ENCODE measurements at places on chromosomes 5 and 9.

DNA sequence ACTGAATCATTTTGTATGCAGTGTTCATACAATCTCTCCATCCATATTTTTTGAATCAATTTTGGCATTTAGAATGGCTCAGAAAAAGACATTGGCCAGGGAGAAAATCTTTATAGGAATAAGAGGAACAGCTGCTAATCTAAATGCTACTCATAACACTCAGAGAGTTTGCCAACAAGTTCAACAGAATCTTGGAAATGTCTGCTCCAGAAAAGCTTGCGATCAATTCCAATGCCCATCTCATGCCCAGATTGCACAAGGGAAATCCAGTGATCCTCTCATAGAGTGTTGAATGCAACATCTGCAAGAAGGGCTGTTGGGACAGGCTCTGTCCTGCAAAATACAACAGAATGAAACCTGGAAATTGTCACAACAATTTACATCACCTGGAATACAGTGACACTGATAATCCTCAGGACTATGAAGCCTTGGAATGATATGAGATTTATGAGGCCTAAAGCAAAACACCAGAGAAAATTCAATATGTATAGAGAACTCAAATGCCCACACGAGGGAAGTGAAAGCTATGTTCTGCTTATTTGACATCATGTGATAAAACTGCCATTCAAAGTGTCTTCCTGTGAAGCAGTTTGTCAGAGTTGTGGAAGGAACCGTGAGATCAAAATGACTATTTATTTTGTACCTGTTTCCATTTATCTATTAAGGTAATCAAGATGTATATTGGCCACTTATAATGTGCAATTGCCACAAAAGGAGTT lies 190.1 kb downstream of the PARP8 start:
- DNase-seq: no peak
- H3K36me3 ChIP-seq: no peaks in the 10 kb centered on the region
- no peak overlapping the region for H3K27ac ChIP-seq
- no peaks in the 10 kb centered on the region for H3K4me1 ChIP-seq
- H3K4me3 ChIP-seq: no peak overlapping the region

- H3K36me3 ChIP-seq: no peaks in the 10 kb centered on the region
- no peak overlapping the region for H3K4me3 ChIP-seq
- no peak overlapping the region for H3K27ac ChIP-seq
These were observed 95.2 kb upstream of the CPEB4 start for GRCh38 chr5:173792781-173793547.

DNA sequence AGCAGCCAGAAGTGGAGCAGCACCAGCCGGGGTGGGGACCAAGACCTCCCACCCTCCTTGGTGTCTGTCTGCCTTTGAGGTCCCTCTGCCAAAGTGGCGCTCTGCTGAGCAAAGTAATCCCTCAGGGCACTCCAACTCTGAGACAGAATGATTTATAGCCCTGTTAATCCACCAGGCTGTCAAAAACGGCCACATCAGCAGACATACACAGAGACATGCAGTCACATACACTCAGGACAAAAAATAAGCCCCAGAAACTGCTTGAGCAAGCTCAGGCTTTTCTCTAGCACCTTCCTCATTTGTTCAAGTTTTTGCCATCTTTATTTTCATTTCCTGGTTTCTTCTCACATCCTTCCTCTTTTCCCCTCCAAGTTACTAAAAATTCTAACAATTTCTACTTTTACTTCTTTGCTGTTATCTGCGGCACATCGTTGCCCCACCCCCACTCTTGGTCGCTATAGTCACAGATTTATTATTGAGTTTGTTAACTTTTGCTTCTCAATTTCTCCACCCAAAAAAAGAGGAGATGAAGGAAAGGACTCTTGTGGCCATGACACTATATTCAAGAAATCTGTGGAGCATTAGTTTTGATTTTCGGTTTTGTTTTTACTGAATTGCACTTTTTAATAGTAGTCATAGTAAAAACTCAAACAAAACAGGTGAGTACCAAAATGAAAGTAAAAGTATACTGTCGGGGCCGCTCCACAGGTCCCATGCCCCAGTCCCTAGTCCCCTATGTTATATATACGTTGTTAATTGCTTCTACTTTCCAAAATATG lies 17.4 kb upstream of the ADRB2 start:
- no peaks in the 10 kb centered on the region for H3K27me3 ChIP-seq
- H3K27ac ChIP-seq: no peak overlapping the region
- H3K4me3 ChIP-seq: no peak overlapping the region
- H3K36me3 ChIP-seq: no peaks in the 10 kb centered on the region
- DNase-seq: peak; percentile 21

GRCh38 chr9:126125177-126125576 lies 201.5 kb upstream of the MVB12B start:
- no peak for DNase-seq
- H3K27me3 ChIP-seq: no peaks in the 10 kb centered on the region
- no peaks in the 10 kb centered on the region for H3K36me3 ChIP-seq
- H3K27ac ChIP-seq: no peak overlapping the region
- H3K4me3 ChIP-seq: no peak overlapping the region
- H3K4me1 ChIP-seq: no peaks in the 10 kb centered on the region

- no peak for DNase-seq
- H3K27ac ChIP-seq: no peak overlapping the region
- H3K4me3 ChIP-seq: no peak overlapping the region
- H3K27me3 ChIP-seq: no peaks in the 10 kb centered on the region
- no peaks in the 10 kb centered on the region for H3K4me1 ChIP-seq
- H3K36me3 ChIP-seq: no peaks in the 10 kb centered on the region
These were observed 7.4 kb upstream of the SPDL1 start for GRCh38 chr5:169576181-169576598.

GRCh38 chr5:126777257-126777974 lies 480 bp downstream of the LMNB1 start:
- H3K4me3 ChIP-seq: peak overlapping the region; percentile 63
- H3K27me3 ChIP-seq: no peaks in the 10 kb centered on the region
- no peak for DNase-seq
- peak overlapping the region; percentile 94 for H3K27ac ChIP-seq
- H3K36me3 ChIP-seq: no peaks in the 10 kb centered on the region

DNA sequence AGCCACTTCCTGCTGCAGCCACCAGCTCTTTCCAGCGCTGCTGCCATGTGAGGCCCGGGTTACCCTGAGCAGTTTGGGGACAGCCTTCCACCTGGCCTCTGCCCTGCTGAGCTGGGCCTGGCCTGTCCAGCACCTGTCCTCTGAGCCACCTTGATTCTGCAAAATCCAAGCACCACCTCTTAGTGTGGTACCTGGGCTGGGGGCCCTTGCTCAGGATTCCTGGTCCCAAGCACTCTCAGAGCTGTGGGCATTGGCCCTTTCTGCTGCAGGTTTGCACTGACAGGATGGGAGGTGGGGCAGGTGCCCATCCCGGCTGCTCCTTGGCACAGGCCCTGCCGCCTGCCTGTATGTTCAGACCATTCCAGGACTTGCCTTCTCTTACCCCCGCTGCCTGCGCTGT lies 309.2 kb upstream of the IRX4 start:
- no peaks in the 10 kb centered on the region for H3K4me1 ChIP-seq
- no peak overlapping the region for H3K27ac ChIP-seq
- DNase-seq: no peak

GRCh38 chr5:42715785-42716184 lies 40.8 kb upstream of the CCDC152 start:
- no peak overlapping the region for H3K27ac ChIP-seq
- no peaks in the 10 kb centered on the region for H3K36me3 ChIP-seq
- DNase-seq: no peak
- no peak overlapping the region for H3K4me3 ChIP-seq
- no peaks in the 10 kb centered on the region for H3K4me1 ChIP-seq

DNA sequence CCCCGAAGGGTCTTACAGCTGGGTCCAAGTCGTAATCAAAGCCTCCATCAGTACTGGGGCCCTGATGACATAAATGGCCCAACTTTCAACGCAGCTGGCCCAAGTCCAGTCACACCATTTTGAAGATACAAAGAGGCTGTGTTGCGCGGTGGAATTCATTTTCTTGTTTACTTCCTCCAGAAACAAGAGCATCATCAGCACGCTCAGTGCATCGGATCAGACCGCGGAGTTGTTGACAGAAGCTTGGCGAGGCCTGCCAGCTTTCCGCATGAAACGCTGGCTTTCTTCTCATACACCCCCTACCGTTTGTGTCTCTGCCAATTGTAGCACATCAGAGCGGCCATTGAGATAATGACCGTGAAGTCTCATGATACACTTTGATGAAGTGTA lies 101.7 kb upstream of the SPATA31D4 start:
- H3K4me1 ChIP-seq: peaks cover 13% of the 10 kb centered on the region
- H3K4me3 ChIP-seq: no peak overlapping the region
- H3K36me3 ChIP-seq: no peaks in the 10 kb centered on the region
- no peaks in the 10 kb centered on the region for H3K27me3 ChIP-seq
- H3K27ac ChIP-seq: peak overlapping the region; percentile 73
- peak; percentile 54 for DNase-seq

DNA sequence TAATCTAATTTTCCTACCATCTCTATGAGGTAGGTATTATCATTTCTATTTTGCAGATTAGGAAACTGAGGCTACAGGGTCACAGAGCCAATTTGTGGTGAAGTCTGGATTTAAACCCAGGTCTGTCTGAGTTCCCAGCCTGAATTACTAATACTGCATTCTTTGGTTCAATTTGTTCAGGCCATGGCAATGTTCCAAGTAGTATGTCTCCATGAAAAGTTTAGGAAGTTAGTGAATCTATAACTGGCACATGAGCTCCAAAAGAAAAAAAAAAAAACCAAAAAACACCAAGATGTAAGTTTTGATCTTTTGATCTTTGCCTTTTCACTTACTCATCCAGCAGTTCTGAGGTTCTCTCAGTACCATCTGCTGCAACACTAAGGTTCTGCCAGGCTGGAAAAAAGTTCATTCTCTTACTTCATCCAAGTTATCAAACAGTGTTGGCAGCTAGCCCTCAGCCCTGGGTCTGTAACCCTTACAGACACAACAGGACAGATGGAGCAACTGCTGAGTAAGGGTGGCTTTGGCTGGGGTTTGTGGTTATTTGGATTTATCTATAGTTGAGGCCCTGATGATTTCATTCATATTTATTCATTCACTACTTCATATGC lies 4.4 kb upstream of the TMEM268 start:
- H3K27ac ChIP-seq: no peak overlapping the region
- no peaks in the 10 kb centered on the region for H3K27me3 ChIP-seq
- peaks cover 6% of the 10 kb centered on the region for H3K36me3 ChIP-seq
- peak; percentile 23 for DNase-seq
- no peak overlapping the region for H3K4me3 ChIP-seq

DNA sequence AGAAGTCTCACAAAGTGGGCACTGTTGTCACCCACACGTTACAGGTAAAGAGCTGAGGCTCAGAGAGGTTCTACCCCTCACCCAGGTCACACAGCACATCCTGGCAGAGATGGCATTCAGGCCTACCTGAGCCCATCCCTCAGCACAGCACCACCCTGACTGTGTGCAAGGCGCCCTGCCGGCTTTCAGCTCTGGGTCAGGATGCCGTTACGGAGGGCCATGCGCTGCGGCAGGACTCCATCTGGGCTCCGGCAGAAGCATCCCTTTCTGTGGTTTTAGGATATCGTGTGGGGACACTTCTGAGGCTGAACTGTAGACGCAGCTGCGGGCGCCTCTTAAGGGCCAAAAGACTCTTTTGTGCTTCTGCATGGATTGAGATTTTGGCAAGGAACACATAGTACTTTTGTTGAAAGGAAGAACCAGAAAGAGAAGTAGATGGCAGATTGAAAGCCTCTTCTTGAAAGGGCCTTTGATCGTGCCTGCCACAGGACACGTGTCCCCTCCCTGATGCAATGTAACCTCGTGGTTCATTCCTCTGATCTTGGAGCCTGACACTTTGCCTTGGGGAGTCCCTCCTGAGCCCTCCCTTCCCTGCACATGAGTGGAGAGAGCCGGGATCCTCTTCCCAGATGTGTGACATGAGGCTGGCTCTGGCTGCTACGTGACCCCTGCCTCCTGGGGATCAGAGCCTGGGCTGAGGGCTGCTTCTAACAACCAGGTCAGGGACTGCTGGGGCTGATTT lies 31.3 kb downstream of the USP20 start:
- DNase-seq: no peak
- no peak overlapping the region for H3K4me3 ChIP-seq

DNA sequence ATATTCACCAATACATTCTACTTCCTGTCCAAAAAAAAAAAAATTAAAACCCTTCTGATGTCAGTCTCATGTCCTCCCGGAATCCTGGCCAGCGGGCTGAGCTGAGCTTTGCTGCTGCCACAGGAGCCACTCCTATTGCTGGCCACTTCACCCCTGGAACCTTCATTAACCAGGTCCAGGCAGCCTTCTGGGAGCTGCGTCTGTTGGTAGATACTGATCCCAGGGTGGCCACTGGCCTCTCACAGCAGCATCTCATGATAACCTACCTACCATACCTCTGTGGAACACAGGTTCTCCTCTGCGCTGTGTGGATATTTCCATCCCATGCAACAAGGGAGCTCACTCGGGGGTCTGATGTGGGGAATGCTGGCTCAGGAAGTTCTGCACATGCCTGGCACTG lies 21.0 kb upstream of the NPM1 start:
- H3K27me3 ChIP-seq: peaks cover 5% of the 10 kb centered on the region
- no peaks in the 10 kb centered on the region for H3K4me1 ChIP-seq
- DNase-seq: no peak
- H3K4me3 ChIP-seq: no peak overlapping the region
- no peak overlapping the region for H3K27ac ChIP-seq
- no peaks in the 10 kb centered on the region for H3K36me3 ChIP-seq

DNA sequence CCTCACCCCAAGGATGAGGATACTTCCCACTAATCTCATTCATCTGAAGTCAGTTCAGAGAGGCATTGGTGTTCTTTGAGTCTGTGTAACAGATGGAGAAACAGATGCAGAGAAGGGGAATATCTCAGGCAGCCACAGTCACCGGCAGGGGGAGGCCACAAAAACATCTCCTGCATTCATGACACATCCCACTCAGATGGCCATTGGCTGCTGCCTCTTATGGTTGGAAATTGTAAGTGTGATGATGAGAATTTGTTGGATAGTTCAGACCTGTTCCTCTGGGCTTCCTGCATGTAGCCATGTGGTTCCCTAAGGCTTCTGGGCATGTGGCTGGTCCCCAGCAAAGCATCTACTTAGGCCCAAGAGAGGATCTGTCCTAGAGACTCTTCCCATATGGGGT lies 45.9 kb upstream of the GABRP start:
- H3K36me3 ChIP-seq: no peaks in the 10 kb centered on the region
- H3K4me1 ChIP-seq: no peaks in the 10 kb centered on the region
- no peak overlapping the region for H3K27ac ChIP-seq
- no peak for DNase-seq
- no peak overlapping the region for H3K4me3 ChIP-seq

DNA sequence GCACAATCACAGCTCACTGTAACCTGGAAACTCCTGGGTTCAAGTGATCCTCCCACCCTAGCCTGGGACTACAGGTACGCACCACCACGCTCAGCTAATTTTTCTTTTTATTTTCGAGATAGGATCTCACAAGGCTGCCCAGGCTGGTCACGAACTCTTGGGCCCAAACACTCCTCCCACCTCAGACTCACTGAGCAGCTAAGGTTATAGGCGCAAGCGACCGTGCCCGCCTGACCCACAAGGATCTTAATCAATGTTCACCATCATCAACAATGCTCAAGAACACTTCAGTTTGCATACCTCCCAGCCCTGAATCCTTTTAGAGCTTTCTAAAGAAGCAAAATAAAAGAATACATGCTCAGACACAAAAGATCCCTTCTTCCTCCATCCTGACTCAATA lies 13.2 kb downstream of the ETF1 start:
- no peak overlapping the region for H3K27ac ChIP-seq
- H3K36me3 ChIP-seq: no peaks in the 10 kb centered on the region
- peaks cover 43% of the 10 kb centered on the region for H3K4me1 ChIP-seq

Data from tibial nerve (tissue), 4 donors.